ENCODE measurements at places on chromosomes 6 and 20. TPM values are rescaled to one million over a fixed set of nuclear protein-coding genes. Genes with fewer than 3 reads are reported as not detected.

Gene PABPC1L
- 59.2 TPM for total RNA-seq

Gene RIPPLY2
- 2.1 TPM for total RNA-seq

Gene TSHZ2
- total RNA-seq: 41.9 TPM

Gene HSPA1L
- 30.3 TPM for total RNA-seq

DNA sequence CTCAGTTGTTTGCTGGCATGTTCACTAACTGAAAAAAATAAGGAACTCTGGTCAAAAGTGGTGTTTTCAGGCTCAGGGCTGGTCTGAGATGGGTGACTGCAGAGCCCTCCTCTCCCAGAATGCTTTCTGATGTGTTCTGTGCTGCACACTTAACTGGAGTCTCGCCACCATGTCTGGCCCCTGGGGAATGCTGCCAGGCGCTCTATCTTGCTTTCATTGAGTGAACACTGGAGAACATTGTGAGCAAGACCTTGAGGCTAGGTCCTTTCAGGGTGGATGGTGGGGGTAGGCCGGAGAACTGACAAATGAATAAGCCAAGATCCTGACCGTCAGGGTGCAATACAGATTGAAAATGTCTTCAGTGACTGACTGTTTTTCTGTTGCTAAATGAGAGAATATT, 19.5 kb downstream of the PANK2 start:
- DNase-seq: peak; percentile 93

DNA sequence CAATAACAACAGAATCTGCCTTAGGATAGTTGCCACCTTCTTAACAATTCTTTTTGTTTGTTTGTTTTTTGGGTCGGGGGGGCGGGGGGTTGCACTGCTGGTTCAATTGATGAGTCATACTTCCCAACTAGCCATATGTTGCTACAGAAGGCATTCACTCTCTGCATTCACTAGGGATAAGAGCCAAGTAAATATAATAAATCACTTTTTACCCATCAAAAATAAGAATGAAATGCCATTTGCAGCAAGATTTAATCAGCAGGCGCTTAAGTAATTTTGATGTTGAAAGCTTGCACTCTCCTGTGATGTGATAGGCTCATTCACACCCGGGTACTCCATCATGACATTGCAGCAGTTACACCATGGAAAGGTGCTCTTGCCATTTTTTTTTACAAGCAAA, 209.8 kb downstream of the HIVEP2 start:
- no peak for DNase-seq

DNA sequence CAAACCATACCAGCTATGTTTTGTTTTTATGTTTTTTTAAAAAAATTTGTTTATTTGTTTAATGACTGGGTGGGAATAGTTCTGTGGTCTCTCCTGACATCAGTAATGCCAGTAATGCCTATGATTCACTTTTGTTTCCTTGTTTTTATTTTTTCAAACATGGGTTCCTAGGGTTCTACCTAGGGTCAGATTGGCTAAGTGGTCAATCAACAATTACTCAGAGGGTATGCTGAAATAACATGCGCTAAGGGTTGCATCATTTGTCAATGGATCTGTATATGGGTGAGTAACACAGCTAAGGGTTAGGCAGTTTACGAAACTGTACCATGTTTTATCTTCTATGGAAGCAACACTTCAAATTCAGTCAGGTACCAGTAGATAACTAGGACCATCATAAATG, 583.8 kb upstream of the GJE1 start:
- no peak for DNase-seq

DNA sequence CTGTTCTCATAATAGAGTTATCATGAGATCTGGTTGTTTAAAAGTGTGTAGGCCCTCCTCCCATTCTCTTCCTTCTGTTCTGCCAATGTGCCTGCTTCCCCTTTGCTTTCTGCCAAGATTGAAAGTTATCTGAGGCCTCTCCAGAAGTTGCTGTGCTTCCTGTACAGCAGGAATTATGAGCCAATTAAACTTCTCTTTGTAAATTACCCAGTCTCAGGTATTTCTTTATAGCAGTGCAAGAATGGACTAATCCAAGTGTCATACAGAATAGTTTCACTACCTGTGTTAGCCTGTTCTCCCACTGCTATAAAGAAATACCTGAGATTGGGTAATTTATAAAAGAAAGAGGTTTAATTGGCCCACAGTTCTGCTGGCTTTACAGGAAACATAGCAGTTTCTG, 100.0 kb downstream of the CD24 start:
- no peak for DNase-seq

DNA sequence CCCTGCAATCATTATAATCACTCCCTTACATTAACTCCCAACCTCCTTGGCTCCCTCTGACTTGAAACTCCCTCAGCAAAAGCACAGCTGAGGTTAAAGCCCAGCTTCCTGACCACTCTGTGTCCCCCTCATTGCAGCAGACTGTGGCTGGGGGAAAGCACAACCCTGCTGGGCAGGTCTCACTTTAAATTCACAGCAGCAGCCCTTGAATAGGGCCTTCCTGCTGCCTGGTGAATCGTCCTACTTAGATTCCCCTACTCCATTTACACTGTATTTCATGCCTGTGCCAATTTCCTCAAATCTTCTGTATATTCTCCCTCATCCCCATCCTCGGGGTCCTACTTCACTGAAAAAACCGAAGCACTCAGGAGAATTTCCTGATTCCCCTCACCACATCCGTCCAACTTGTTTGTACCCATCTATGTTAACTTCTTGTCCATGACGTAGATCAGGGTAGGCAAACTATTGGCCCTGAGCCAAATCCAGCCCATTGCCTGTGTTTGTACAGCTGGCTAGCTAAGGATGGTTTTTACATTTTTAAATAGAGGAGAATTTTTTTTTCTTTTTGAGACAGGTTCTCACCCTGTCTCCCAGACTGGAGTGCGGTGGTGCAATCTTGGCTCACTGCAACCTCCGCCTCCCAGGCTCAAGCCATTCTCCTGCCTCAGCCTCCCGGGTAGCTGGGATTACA, 31.5 kb upstream of the GCM1 start:
- peak; percentile 38 for DNase-seq

DNA sequence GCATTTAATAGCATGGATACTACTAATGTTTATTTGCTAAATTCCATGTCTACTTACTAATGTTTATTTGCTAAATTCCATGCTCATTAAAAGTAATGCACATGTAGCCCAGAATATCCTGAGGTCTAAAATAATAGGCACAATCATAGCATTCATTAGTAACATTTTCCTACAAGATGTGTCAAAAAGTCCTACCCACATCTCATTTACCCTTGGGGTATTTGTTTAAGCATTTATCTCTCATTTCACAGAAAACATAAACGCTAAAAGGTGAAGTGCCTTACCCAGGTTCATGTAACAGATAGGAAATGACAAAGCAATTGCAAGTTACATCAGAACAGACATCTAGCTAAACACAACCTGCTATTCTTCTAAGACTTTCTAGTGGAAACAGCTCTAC, 457.1 kb downstream of the HACE1 start:
- no peak for DNase-seq

- DNase-seq: no peak
These were observed 848 bp downstream of the DACT2 start for GRCh38 chr6:168318579-168319278.

- DNase-seq: no peak
These were observed 2.3 kb upstream of the ID4 start for GRCh38 chr6:19834858-19835257.

GRCh38 chr20:34055290-34055689, 56.8 kb downstream of the EIF2S2 start:
- DNase-seq: no peak

- DNase-seq: no peak
These were observed 12.2 kb upstream of the NCOA5 start for GRCh38 chr20:46101957-46102356.

DNA sequence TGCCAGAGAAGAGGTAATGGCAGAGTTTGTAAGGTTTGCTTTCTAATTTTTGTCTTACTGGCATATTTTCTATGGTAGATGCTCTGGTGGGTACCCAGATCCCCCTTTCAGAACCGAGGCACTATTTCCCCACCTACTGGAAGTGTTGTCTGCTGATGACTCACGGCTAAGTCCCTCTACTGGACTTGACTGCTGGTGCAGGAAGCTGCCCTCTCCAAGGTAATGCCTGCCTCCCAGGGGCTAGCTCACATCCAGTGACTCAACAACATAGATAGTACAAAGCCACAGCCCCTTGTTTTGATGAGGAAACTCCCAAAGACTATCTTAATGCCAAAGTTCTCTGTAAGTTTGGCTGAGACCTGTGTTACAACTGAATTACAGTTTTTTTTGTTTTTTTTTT, 285.4 kb upstream of the FLRT3 start:
- no peak for DNase-seq

Measured in testis (tissue), 5 donors.